ENCODE measurements at places on chromosomes 3 and 15. TPM values are rescaled to one million over a fixed set of nuclear protein-coding genes. Genes with fewer than 3 reads are reported as not detected.

Gene PRRT3
- 3.5 TPM for total RNA-seq

DNA sequence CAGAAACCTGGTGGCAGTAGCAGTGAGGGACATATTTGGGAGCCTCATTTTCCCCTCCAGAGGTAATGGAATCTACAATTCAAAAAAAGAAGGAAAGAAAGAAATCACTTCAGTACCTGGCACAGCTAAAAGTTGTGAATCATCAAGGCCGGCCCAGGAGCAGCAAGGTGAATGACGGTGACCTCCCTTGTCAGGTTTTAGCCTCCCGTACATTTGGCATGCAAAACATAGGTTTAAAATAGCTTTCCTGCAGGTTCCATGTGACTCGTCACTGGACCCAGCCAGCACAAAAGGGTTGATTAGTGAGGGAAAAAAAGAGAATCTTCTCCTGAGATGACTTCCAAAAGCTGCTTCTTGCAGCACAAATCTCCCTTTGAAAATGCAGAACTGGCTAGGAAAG is 394.2 kb downstream of the LSAMP start:
- no peak for DNase-seq

- DNase-seq: no peak
Measured at GRCh38 chr15:91429973-91430372, 329.9 kb downstream of the SV2B start.

GRCh38 chr3:113985541-113985940 is 37.7 kb downstream of the ZDHHC23 start:
- DNase-seq: no peak

GRCh38 chr3:193764959-193765358 is 172.0 kb downstream of the OPA1 start:
- no peak for DNase-seq

DNA sequence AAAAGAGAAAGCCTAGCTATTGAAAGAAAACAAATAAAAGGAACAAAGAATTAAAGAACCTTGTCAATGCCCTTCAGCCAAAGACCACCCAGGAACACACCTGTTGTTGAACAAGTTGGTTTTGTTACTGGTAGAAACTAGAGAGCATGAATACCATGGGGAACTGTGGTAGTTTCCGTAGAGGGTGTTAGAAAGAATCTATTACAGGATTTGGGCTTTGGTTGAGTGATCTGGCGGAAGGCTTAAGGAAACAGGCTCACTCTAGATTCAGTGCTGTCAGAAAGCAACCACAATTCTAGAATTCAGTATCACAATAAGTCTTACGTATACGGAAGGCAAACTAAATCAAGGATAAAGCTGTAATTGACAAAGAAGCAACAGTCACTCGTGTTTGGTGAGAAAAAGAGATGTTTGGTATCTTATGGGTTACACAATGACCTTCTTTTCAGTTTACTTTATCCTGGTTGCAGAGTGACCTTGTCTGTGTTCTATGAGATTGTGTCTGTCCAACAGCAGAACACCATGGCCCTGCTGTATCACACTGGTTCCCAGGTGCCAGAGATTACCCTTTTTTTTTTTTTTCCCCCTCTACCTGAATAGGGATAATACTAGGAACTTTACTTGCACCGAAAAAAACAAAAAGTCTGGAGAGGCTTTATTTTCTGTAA is 265.9 kb downstream of the SHQ1 start:
- DNase-seq: no peak

GRCh38 chr3:128274837-128275236 is 121.6 kb downstream of the EEFSEC start:
- DNase-seq: peak; percentile 48
